ENCODE measurements at places on chromosomes 2 and 18. TPM values are rescaled to one million over a fixed set of nuclear protein-coding genes. Genes with fewer than 3 reads are reported as not detected.

DNA sequence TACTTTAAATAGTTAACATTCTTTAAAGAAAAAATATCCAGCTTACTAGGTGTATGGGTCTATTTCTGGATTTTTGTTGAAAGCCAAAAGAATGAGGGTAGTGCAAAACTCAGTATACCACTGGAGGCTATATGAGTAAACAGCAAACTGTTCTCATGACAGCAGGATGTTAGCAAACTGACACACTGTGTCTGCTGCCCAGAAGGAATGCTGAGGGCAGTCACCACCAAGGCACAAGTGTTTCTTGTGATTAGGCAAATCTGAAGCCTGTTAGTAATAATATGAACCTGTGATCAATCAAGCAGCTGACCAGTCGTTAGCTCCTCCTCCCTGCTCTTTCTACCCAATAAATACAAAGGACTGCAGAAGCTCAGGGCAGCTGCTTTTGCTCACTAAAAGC is 50.5 kb upstream of the SULT1C3 start:
- no peak for DNase-seq

- no peak for DNase-seq
These were observed 410.9 kb upstream of the CYRIA start for GRCh38 chr2:17076533-17076932.

DNA sequence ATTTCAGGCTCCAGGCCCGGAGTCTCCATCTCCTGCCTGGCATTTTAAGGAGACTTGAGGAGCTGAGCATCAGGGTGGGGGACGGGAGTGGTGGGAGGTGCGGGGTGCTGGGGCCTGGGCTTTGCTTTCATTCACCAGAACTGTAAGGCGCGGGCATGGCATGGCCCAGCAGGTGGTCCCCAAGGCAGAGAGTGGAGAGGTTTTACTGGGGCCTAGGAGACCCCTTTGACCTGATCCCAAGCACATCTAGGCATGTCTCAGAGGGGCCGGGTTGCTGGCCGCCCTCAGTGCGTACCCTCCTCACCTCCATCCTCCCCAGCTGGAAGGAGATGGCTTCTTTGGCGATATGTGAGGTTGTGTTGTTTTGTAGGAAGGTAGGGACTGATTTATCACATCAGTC is 172.5 kb downstream of the KLHL29 start:
- no peak for DNase-seq

The CRYGD gene
- not detected for total RNA-seq

The HRH4 gene
- 0.50 TPM for total RNA-seq

The C2orf81 gene
- 0.66 TPM for total RNA-seq

DNA sequence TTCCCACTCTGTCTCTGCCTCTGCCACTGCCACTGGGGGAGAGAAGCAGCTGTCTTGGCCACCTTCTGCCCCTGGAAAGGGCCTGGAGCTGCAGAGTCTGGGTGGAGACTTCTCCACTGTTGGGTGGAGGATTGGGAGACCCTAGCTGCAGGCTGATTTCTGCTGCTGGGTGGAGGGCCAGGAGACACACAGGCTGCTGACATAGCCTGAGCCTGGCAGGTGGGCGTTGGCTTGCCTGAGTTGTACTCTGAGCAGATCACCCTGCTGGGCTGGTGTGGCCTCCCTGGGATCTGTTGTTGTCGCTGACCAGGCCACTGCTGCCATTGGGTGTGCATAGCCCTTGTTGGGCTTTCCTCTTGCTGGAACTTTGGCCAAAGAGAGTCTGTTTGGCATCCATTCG is 64.3 kb downstream of the ARHGEF4 start:
- no peak for DNase-seq

DNA sequence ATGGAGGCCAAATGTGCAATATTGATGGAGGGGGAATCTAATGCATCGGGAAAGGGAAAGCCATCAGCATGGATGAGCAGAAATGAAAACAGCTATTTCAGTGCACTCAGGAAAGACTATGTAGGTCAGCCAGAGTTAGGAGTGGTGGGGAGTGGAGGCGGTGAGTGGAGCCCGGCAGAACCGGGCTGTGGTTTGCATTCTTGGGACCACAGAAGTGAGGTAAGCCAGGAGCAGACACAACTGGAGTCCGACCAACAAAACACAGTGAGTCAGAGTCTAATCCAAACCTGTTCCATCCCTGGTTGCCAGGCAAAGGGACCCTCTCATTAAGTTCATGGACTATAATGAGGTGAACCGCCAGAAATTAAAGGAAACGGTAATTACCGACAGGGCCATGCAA is 61.1 kb upstream of the RAB12 start:
- no peak for DNase-seq

The C2orf92 gene
- 2.2 TPM for total RNA-seq

DNA sequence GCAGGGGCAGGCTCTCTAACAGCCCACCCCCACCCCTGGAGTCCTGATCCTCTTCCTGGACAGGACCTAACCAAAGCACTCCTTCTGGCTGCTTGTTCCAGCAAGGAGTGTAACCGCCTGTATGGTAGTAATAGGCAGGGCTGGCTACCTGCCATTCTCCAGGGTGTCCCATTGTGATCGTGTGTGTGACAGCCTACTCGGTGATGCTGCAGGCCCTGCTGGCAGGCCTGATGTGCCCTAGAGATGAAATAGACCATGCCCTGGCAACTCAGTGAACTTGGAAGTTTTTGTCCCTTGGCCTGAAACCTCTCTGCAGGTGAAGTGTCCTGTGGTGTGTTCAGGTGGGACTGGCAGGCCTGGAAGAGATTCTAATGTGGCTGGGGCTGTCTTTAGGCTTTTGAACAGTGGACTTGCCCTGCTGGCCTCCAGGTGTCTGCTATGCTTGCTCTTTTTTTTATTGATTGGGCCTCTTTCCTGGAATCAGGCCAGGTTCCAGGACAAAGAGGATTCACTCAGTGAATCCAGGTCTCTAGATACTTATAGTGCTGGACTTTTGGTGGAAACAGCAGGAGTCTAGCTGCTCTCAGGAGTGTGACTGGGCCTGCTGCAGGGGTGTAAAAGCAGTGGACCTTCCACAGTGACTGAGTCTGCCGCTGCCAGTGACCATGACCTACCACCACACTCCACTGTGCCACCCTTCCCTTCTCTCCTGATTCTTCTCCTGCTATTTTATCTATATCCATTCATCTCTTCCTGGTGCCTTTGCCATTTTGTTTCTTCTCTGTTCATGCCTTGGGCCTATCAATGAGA is 132.1 kb downstream of the CTIF start:
- DNase-seq: no peak

DNA sequence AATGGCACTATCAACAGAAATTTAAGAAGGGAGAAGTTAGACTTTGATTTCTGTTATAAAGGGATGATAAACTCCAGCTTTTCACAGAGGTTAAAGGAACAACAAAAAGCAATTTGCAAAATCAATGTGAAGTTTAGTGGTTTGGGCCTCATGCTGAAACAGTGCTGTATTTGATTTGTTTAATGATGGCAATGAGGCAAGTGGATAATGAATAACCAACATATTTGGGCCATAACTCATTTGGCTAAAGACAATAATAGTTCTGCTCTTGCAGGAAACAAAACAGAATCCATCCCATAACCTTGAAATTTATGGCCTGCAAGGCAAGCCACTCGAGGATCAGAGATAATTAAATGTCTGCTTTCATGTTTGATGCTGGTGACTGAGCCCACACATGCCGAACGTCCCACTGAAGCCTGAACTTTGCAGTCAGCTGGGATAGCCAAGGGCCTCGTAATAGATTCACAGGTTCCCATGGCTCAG is 56.5 kb downstream of the TPGS2 start:
- DNase-seq: no peak

DNA sequence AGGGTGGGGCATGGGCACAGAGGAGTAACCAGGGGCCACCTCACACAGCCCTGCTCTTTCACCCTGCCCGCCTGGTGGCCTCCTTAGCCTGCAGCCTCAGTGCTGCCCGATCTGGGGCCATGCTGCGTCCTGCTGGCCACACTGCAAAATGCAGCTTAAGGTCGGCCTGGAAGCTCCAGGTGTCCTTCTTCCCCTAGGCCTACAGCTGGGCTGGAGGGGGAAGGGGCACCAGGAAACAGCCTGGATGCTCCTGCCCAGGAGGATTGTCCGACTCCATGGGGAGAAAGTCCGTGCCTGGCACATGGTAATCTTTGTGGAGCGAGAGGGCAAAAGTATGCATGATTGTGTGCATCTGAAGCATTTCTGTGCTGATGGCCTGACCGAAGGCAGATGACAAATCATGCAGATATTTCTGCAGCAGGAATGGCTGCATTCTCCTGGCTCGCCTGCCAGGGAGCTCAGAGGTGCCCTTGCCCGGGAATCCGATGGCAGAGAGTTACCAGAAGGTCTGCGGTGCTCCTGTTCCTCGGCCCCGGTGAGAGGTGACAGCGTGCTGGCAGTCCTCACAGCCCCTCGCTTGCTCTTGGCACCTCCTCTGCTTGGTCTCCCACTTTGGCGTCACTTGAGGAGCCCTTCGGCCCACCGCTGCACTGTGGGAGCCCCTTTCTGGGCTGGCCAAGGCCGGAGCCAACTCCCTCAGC is 12.8 kb upstream of the ALPP start:
- no peak for DNase-seq

GRCh38 chr2:153786016-153786415 is 85.7 kb upstream of the GALNT13 start:
- no peak for DNase-seq

The IER3IP1 gene
- total RNA-seq: 7.1 TPM

- no peak for DNase-seq
These were observed 25.7 kb upstream of the FAM178B start for GRCh38 chr2:97011977-97012569.

GRCh38 chr18:35466815-35467623 is 30.7 kb downstream of the INO80C start:
- no peak for DNase-seq

- DNase-seq: no peak
These were observed 34.0 kb upstream of the PLA2R1 start for GRCh38 chr2:160096409-160096808.

- no peak for DNase-seq
These were observed 69.1 kb downstream of the PHLPP1 start for GRCh38 chr18:62784338-62784965.

The CAPG gene
- total RNA-seq: 27.2 TPM

The HOXD13 gene
- not detected for total RNA-seq

DNA sequence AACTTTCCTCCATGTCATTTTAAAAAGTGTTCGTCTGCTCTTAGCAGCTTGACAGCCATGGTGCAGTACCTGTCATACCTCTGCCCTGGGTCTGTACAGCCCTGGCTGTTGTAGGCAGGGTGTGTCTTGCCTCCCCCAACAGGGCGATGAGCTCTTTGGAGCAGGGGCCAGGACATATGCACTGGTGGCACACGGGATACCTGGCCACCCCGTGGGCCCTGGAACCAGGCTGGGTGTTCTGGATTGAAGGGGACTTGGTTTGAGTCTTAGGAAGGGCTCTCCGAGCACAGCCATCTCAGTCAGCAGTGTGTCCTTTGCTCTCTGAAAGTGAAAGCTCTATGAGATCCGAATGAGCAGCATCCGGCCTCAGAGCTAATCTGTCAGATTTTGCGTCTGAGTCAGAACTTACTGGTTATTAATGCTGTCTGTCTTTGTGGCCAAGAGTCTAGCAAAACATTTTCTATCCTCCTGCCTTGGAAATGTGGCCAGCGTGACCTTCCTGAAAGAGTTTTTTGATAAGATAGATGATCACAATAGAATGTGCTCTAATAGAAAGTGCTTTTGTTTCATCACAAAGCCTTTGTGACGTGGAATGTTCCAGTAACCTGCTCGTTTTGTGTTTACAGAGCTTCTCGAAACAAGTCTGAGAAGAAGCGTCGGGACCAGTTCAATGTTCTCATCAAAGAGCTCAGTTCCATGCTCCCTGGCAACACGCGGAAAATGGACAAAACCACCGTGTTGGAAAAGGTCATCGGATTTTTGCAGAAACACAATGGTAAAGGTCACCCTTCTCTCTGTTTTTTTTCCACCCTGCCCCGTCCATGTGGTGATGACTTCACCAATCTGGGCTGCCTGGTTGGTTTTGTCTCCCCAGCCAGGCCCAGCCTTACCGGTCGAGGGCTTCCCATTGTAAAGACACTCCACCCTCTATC is 77.3 kb upstream of the RPL31 start:
- no peak for DNase-seq

DNA sequence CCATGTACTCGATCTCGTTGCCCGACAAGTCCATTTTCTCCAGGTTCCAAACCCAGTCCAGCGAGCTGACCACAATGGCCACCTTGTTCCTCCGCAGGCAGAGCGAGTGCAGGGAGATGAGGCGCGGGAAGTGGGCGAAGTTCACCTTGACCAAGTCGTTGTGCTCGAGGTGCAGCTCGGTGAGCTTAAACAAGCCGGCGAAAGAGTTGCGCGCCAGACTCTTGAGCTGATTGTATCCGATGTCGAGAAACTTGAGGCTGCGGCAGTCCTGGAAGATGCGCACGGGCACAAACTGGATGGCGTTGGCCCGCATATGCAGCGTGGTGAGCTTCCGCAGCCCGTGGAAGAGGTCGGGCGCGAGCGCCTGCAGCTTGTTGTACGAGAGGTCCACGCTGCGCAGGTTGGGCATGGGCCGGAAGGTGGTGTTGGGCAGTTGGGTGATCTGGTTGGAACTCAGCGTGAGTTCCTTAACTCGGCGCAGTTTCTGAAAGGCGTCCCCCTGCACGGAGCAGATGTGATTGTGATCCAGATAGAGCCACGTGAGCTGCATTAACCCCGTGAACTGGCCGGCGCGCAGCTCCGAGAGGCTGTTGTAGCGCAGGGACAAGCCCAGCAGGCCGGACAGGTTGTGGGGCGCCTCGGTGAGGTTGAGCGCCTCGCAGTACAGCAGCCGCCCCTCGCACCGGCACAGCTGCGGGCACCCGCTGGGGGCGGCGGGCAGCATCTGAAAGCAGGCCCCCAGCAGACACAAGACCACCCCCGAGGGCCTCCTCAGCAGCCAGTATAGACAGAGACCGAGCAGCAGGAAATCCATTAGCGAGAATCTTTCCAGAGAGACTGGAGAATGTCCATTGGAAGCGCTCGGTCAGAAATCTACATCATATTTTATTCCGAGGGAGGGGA is 1.3 kb downstream of the LRRTM1 start:
- no peak for DNase-seq

The NT5C1B gene
- not detected for total RNA-seq

GRCh38 chr2:187978356-187978755 is 313.3 kb upstream of the GULP1 start:
- no peak for DNase-seq

The HS6ST1 gene
- total RNA-seq: 62.2 TPM
